ENCODE measurements at places on chromosomes 7 and 10.
A peak's percentile ranks its signal among the peaks of the same experiment; 100 is the strongest.

- no peak for DNase-seq
Measured at GRCh38 chr7:87506246-87507180, 31.0 kb upstream of the ABCB4 start.

- peak; percentile 42 for DNase-seq
Measured at GRCh38 chr7:121330053-121330833, 1.4 kb downstream of the WNT16 start.

- no peak for DNase-seq
Measured at GRCh38 chr10:71970869-71971268, 6.7 kb downstream of the CHST3 start.

GRCh38 chr7:140719721-140720120, 23.2 kb downstream of the NDUFB2 start:
- no peak for DNase-seq

- DNase-seq: no peak
Measured at GRCh38 chr10:126374435-126374834, 13.8 kb downstream of the ADAM12 start.

DNA sequence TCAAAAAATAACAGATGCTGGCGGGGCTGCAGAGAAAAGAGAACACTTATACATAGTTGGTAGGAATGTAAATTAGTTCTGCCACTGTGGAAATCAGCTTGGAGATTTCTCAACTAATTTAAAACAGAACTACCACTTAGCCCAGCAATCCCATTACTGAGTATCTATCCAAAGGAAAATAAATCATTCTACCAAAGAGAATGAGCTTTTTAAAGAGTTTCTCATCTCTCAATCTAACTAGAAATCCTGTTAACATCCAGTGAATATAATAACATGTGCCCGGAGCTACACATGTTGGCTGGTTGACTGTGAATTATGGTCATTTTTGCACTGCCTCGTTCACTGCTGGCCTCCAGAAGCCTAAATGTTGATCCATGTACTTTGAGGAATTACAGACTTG, 39.3 kb downstream of the BET1 start:
- DNase-seq: no peak

- DNase-seq: no peak
Measured at GRCh38 chr7:99992330-99993038, 16.7 kb upstream of the AZGP1 start.

DNA sequence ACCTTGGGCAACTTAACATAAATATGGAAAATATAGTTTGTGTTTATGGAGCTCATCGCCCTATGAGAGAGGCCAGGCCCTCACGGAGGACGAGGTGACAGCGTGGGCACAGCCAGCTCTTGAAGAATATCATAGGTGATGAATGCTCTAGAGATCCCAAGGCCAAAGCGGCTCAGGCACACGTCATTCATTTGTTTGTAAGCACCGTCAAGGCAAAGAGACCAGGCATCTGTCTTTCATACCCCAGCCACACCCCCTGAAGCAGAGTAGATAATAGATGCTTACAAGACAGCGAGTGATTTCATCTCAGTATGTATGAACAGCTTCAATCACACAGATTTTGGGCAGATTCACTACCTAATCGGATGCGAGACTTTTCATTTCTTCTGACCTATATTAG, 242.1 kb upstream of the C7orf33 start:
- no peak for DNase-seq

DNA sequence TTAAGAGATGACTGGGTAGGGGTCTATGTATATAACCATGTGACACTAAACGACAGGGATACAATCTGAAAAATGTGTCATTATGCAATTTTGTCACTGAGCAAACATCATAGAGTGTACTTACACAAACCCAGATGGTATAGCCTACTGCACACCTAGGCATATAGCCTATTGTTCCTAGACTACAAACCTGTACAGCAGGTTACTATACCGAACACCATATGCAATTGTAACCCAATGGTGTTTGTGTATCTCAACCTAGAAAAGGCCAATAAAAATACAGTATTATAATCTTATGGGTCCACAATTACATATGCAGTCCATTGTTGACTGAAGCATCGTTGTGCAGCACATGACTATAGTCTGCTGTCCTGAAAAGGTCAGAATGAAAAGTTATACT, 22.9 kb downstream of the STRIP2 start:
- no peak for DNase-seq

GRCh38 chr7:44103923-44104859, at the start of gene AEBP1:
AEBP1 (plus strand) TSS chr7:44104345; CDS start chr7:44104666, 321 bp downstream.
- DNase-seq: no peak

DNA sequence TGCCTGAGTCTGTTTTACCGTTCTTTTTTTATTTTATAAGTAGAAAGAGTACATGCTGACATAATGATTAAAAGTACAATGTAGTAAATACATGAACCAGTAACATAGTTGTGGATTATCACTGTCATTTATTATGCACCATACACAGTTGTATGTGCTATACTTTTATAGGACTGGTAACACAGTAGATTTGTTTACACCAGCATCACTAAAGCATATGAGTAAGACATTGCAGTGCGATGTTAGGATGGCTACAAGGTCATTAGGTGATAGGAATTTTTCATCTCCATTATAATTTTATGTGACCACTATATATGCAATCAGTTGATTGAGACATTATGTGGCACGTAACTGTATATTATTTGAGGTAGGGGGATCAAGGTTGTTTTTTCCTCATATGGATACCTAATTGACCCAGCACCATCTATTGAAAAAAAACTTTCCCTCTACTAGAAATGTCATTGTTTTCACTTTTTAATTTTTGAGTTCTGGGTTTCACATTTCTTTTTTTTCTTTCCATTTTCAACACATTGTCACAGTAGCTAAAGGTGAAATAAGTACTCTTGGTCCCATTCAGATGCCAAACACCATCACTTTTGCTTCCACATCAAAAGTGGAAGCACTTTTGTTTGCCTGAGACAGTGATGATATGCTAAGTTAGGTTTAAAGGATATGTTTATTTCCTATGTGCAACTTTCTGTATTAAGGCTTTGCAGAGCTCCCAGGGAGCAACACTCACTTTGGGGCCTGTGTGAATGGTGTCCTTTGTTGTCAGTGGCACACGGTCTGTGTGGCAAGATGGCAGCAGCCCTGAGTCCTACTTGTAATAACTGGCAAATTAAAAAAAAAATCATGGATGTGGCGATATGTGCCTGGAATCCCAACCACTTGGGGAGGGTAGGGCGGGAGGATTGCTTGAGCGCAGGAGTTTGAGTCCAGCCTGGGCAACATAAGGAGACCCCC, 17.1 kb downstream of the UBE2D1 start:
- no peak for DNase-seq

DNA sequence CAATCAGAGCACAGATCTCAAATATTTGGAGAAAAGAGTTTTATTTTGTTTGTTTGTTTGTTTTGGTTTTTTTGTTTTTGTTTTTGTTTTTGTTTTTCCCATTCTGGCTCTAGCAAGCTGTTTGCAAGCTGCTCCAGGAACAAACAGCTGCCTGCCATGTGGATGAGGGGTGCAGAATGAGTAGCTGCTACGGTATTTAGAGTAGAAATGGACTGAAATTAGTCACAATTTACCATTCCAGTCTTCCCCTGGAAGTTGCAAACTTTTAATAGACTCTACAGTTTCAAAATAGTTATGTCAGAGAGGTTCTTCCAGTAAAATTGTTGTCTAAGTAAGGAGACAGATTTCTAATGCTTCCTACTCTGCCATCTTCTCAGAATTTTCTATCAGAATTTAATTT, 27.1 kb upstream of the TAS2R16 start:
- DNase-seq: no peak

DNA sequence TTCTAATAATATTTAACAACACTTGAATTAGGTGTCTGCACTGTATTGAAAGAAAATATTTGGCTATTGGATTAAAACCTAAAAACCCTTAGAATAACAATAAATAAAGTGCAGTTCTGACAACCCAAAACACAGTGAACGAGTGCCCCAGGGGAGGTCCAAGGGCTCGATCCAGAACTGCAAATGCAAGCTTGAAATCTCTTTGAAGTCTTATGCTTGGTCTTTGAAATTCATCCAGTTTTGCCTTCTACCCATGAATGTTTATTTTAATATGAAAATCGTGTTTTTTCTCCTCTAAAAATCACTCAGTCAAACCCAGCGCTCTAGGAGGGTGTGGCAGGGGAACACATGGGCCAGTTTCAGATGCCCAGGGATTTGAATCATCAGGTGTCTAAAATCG, 119.5 kb downstream of the MTPAP start:
- no peak for DNase-seq

- no peak for DNase-seq
Measured at GRCh38 chr7:109336531-109336930, 766.9 kb downstream of the DNAJB9 start.

DNA sequence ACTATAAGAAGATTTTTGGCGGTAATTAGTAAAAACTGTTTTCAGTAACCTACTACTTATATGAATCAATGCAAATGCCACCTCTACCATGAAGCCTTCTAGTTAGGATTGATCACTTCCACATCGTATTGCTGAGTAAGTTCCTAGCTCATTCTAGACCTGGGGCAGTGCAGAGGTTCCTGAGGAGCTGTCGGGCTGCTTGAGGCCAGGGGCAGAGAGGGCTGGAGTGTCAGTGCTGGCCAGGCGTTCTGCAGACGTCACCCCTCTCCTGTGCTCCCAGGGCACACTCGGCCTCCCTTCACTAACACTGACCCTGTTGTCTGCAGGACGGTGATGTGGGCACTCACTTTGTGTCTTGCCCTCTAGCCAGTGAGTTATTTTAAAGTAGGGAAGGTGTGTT, 275.7 kb downstream of the CELF2 start:
- DNase-seq: no peak

GRCh38 chr7:46220066-46220630, 299.1 kb upstream of the IGFBP3 start:
- peak; percentile 80 for DNase-seq

- DNase-seq: no peak
Measured at GRCh38 chr7:99127636-99128035, 16.3 kb downstream of the SMURF1 start.

DNA sequence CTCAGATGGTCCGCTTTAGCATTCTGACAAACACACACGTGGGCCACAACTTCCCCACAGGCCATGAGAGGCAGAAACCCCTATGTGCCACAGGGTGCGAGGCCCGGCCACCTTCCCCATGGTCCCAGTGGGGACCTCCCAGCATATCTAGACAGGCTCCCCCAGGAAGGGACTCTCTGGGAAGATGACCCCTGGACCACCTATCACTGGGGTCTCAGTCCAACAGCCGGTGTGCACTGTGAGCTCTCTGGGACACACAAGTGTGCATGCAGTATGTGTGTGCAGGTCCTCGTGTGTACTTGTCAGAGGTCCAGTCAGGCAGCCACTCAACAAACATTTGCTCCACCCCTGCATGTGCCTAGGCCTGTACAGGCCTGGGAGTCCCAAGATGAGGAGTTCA, 18.7 kb downstream of the GRID1 start:
- DNase-seq: no peak

DNA sequence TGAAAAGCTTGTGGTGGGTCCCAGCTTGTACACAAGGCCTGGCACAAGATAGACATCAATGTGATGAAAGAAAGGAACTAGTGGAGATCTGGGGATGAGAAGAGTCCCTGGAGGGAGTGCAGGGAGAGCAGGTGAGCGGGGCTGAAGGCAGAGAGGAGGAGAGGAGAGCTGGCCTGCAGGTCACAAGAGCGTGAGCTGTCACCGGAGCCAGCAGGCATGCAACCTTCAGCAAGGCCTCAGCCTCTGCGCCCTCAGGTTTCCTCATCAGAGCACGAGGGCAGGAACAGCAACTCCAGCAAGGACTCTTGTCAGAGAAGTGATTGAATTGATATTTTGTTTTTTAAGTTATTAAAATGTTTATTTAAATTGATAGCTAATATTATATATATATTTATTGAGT, 188.6 kb downstream of the CXCL12 start:
- DNase-seq: no peak

DNA sequence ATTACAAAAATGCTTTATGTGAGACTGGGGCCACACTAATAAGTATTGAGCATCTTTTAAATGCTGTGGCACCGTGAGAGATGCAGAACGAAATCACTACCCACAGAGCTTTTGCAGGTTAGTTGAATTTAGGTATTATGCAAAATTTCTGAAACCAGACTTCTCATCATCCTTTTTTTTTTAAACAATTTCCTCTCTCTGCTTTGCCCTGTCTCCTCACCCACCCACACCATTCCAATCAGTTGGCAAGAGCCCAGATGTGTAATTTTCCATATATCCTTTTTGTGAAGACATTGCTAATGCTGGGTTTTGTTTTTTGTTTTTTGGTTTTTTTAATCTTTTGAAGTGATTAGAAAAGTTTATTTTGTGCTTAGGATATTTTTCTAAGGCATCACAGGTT, 1.1 kb downstream of the YAE1 start:
- peak; percentile 21 for DNase-seq

DNA sequence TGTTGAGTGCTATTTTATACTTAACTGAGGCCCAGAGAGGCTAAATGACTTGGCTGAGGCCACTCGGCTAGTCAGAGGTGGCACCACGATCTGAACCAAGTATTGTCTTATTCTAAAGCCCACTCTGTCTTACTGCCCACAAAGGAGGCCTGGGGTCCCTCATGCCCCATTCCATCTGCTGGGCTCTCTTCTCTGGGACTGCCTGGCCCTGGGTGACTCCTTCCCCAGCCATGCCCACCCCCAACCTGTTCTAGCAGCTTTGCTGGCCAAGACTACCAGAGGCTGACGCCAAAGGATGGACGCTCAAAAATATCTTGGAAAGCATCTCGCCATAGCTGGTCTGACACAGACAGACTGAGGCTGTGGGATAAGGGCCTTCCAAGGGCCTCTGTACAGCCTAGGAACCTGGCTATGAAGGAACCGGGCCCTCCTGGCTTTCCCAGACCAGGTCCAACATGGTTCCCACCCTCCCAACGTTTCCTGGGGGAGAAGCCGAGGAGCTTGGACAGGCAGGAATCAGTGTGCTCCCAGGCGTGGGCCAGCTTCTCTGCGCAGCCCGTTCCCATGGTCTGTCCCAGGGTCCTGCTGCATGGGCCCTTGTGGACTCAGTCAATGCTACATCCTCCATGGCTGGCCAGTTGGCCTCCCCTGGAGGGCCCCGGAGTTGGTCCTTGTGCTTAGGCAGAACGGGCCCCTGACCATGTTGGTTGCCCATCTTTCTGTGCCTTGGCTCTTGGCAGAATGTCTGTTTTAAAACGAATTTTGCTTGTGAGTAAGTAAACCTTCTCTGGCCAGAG, 11.7 kb downstream of the HSPA12A start:
- no peak for DNase-seq

- DNase-seq: no peak
Measured at GRCh38 chr7:134028853-134029252, 98.3 kb upstream of the LRGUK start.

DNA sequence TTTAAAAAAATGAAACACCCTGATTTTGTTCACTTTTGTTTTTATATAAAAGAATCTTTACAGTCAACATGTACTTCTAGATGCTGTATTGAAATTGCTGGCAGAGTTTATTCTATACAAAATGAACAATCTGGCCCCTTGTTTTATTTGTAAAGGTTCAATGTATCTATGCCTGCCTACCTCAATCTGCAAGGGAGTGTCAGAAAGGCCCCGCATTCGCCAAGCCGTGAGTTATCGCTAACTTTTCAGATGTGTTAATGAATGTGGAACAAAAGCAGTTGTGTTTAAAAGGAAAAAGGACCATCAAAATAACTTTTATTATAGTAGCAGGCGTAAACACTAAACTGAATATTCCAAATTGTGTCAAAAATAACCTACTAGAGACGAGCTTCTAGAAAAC, 14.6 kb downstream of the LUC7L2 start:
- no peak for DNase-seq

GRCh38 chr7:101502466-101503098, 126.5 kb downstream of the MYL10 start:
- DNase-seq: no peak
